Endothelial cell of coronary artery (primary cell): ENCODE measurements at places on chromosomes 4 and X. TPM values are rescaled to one million over a fixed set of nuclear protein-coding genes. Genes with fewer than 3 reads are reported as not detected.

Gene GBA3
- not detected in 2 replicates for total RNA-seq

Gene CHRDL1
- total RNA-seq, result not detected in 2 replicates

Gene NRK
- total RNA-seq, result 0.18 and 0.28 TPM in 2 replicates

Gene FGG
- total RNA-seq, result not detected in 2 replicates

Gene CACNA1F
- total RNA-seq, result under 0.01 TPM in 1 of 2 replicates, not detected in the other

Gene CT45A1
- total RNA-seq, result not detected in 2 replicates

Gene VEGFD
- total RNA-seq, result 0.09 and 0.85 TPM in 2 replicates

Gene MAGEC3
- 0.09 TPM in 1 of 2 replicates, not detected in the other for total RNA-seq

Gene IL15
- total RNA-seq, result 1.4 and 2.5 TPM in 2 replicates

Gene OR13H1
- not detected in 2 replicates for total RNA-seq

Gene SPATA4
- 0.09 TPM in 2 replicates for total RNA-seq

Gene REPS2
- 1.7 and 1.8 TPM in 2 replicates for total RNA-seq

Gene OCIAD2
- 279 and 426 TPM in 2 replicates for total RNA-seq

Gene SPARCL1
- total RNA-seq, result 1.3 TPM in 1 of 2 replicates, not detected in the other

Gene MAD2L1
- total RNA-seq, result 11.5 and 25.0 TPM in 2 replicates

Gene ERCC6L
- 1.6 and 4.2 TPM in 2 replicates for total RNA-seq

Gene CHM
- total RNA-seq, result 13.9 and 17.4 TPM in 2 replicates

Gene FLNA
- 2,046 and 3,187 TPM in 2 replicates for total RNA-seq

Gene DDIT4L
- total RNA-seq, result 1.4 and 5.4 TPM in 2 replicates
